Stimulated activated CD8-positive, alpha-beta memory T cell treated with anti-CD3 and anti-CD28 coated beads, Interleukin-12 subunit alpha, Interleukin-12 subunit beta, amount 100 ng/mL, for 1 hour (primary cell): ENCODE measurements at places on chromosomes 2 and 18.

- DNase-seq: no peak
These were observed 143.7 kb upstream of the CTNNA2 start for GRCh38 chr2:79369127-79369526.

DNA sequence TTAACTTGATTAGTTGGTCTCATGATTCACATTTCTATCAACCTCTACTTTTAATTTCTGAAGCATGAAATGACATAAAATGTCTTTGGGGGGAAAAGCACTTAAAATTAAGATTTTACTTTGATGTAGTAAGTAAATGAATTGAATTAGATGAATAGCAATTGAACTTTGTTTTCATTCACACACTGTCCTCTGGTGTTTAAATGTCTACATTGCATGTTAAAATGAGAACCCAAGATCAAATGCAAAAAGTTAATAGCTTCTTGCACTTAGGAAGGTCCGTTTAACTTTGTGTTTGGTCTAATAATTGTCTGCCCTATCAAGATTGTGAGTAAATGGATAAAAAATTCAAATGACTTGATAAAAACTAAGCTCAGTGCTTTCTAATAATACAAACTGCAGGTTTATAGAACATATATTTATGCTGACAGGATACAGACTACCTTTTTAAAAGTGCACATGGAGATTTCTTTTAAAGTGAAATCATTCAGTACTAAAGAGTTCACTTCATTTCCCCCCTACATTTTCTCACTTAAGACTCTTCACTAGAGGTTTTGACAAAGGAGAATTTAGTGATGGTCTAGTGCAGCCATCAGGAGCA is 156.2 kb upstream of the NABP1 start:
- DNase-seq: no peak

GRCh38 chr2:112118148-112118547 is 20.0 kb upstream of the FBLN7 start:
- DNase-seq: no peak

DNA sequence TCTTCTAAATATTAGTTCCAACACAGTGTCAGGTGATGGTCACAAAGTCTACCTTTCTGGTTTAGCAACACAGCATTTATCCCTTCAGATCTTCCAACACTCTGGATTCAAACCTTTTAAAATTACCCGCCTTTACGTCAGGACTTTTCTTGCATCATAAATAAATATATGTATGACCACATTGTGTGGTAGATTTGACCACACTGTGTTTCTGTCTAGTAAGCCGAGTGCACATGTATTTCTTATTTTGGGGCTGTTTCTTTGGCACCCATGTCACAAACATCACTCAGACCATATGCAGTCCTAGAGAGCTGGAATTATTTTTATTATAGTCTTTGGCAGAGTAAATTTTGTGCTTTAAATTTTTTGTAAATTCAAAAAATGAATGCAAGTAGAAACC is 172.1 kb downstream of the ANKRD44 start:
- no peak for DNase-seq

DNA sequence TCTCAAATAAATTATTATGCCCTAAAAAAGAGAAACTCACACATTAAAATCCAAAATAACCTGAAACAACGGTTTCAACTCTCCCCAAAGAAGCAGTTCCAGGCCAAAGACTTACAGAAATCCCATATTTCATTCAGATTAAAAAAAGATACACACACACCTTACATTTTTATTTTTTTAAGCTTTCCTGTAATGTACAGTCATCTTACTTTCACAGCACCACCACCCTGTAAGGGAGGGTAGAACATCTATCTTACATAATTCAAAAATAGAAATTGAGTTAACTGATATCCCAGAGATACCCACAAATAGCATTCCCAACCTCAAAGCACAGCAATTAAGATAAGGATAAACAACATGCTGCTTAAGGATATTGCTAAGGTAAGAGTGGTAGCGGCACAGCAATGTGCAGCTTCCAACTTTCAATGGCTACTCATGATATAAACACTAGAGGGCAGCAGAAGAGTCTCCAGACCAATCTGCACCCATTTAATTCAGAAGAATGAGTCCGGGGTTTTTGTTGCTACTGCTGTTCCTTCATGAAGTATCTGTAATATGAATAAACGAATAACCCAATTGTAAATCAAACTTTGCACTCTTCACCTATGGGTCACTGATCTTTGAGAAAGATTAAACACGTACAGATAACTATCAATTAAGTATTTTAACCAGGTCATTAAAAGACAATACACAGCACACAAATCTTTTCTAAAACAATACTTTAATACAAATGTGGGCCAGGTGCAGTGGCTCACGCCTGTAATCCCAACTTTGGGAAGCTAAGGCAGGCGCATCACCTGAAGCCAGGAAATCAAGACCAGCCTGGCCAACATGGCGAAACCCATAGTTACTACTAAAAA is 11.3 kb downstream of the GFPT1 start:
- DNase-seq: no peak

DNA sequence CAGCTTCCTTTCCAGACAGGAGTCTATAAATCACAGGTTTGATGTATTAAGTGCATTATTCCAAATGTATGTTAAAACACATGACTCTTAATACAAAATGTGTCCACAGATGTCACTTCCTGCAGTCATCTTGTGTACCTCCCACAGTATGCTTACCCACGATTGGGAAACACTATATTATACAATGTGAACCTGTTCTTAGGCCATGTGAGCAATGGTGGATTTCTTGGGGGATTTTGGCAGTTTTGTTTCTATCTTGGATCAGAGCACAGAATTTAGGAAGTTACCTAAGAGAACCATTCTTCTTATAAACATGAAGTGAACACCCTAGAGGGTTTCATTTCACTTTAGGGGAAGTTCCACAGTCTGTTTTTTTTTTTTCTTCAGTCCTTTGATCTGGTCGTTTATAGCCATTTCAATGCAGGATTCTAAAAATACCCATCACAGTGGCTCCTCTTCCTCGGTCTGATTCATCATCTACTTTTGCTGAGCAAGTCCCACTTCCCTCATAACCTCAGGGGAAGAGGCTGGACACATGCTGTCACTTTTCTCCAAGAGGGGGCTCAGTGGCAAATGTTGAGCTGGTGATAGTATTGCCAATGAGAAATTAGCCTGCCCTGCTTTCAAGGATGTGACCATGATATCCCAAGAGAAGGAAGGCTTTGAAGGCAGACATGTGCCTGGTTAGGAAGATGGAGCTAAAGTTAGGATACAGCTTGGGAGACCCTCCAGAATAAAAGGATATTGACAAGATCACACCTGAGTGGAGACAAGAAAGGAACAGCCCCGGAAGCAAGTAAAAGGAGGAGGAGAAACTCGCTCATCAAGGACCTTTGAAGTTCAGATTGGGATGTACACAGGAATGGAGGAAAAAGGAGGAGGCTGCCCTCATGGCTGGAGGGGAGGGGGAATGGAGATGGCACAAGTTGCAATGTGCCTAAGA is 22.6 kb downstream of the PLEK start:
- DNase-seq: no peak

DNA sequence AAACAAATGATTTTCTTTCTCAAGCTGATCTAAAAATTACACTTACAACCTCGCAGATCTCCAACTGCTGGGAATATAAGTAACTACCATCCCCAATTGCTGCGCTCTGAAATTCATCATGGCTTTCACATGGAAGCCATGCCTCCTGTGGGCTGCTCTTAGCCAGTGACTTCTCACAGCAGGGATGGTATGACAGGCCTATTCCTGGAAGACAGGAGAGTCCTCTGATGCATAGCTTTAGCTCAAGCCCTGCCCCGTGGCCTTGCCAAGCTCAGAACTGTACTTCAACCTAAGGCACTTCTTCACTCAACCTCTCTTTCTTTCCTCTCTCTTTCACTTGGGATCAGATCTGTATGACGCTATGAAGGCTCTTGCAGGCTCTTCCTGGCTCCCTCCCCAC is 12.6 kb upstream of the ELAC1 start:
- no peak for DNase-seq

DNA sequence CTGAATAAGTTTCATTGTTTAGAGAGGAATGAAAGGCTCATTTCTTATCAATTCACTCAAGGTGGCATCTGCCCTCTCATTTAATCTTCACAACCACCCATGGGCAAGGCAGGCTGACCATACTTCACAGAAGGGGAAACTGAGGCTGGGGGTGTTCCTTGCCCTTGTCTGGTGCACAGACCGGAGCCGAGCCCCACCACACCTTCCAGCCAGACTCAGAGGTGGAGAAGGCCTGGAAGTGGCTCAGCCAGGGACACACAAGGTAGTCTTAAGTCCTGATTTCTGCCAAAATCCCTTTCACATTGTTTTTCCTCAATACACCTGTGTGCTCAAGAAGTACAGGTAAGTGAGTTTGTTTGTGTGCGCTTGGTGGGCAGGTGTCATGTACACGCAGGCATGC is 111.9 kb upstream of the TEX51 start:
- no peak for DNase-seq

- no peak for DNase-seq
These were observed 401.2 kb upstream of the SOX11 start for GRCh38 chr2:5290900-5291546.

DNA sequence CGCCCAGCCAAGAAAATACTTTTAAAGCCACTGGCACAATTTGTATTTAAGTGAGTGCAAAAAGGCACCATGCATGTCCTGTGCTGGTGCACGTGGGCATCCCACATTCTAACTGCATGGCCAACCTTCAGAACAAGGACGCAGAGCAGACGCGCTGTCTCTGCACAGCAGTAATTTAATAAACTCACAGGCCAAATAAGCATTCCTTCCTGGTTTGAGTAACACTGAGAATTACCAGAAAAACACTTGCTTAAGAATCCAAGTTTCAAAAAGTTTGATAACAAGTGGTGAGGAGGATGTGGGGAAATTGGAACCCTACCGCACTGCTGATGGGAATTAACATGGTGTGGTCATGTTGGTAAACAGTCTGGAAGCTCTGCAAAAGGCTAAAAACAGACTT is 38.7 kb downstream of the RPL31 start:
- no peak for DNase-seq

DNA sequence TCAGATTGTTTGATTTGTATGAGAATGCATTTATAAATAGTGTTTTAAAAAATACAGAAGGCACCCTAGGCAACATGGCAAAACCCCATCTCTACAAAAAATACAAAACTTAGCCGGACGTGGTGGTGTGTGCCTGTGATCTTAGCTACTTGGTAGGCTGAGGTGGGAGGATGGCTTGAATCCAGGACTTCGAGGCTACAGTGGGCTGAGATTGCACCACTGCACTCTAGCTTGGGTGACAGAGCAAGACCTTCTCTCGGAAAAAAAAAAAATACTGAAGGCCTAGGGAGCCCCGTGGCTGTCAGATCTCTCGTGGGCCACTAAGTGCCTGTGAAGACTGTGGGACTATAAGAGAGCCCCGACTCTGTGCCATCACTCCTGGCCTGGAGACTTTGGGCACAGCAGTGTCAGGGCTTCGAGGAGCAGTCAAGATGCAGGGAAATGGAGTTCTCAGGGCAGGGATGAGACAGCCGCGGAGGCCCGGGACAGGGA is 40.5 kb downstream of the MYO7B start:
- no peak for DNase-seq

- DNase-seq: no peak
These were observed 290.5 kb downstream of the GULP1 start for GRCh38 chr2:188582211-188582610.

- no peak for DNase-seq
These were observed 24.8 kb downstream of the GATA6 start for GRCh38 chr18:22194151-22194598.
